HepG2 (cell line): ENCODE measurements at places on chromosomes 12 and 14.

- no peak for DNase-seq
Observed at GRCh38 chr14:33307691-33308251, 369.1 kb downstream of the NPAS3 start.

GRCh38 chr14:100214770-100215083, 24.2 kb upstream of the YY1 start:
- DNase-seq, result no peak

DNA sequence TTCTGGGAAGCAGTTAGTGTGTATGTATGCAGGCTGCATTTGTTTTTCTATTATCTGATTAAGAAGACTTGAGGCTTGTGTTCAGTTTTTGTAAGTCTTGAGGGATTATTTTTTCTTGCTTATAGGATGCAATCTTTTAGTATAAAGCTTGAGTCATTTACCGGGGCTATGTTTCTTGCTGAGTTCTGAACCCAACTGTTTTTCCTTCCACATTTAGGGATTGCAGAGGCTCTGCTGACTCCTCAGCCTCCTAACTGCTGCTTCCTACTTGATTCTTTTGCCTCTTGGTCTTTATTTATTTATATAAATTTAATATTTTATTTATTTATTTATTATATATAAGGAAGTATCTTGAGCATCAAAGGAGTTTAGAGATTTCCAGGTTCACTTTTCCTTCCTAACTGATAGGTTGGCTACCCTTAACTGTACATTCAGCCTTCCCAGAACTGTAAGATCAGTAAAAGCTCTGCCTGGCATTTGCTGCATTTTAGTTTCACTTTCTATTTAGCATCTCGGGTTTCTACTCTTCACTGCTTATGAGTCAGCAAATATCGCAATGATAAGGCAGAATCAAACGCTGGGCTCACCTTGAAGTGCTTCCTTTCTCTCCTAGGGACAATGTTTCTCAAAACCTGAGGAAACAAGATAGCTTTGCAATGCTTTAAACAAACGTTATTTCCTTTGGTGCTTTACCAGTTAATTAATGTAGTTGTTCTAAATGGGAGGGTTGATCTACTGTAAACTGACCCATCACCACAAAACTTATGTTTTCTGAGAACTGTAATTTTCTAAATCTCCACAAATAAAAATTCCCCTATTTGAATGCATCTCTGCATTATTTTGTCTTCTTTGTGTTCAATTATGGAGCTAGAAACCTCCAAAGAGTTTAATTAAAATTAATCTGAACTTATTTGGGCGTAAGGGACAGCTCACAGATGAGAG, 1183.7 kb upstream of the TMEM132C start:
- DNase-seq, result peak; percentile 59

DNA sequence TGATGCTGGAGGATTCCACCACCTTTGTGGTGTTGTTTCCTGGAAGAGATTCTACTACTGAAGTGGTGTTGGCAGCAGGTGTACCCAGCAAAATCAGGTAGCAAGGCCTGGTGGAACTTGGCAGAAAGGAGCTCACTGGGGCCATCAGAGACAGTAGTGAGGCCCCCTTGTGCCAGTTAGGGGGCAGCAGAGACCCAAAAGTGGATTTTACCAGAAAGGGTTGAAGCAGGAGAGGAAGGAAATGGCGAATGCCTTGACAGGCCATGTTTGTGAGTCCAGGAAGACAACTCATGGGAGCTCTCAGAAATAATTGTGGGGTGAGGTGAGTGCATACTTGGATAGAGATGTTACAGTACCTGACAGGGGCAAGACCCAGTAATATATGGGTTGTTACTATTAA, 137.7 kb upstream of the FGD4 start:
- DNase-seq, result peak; percentile 8

DNA sequence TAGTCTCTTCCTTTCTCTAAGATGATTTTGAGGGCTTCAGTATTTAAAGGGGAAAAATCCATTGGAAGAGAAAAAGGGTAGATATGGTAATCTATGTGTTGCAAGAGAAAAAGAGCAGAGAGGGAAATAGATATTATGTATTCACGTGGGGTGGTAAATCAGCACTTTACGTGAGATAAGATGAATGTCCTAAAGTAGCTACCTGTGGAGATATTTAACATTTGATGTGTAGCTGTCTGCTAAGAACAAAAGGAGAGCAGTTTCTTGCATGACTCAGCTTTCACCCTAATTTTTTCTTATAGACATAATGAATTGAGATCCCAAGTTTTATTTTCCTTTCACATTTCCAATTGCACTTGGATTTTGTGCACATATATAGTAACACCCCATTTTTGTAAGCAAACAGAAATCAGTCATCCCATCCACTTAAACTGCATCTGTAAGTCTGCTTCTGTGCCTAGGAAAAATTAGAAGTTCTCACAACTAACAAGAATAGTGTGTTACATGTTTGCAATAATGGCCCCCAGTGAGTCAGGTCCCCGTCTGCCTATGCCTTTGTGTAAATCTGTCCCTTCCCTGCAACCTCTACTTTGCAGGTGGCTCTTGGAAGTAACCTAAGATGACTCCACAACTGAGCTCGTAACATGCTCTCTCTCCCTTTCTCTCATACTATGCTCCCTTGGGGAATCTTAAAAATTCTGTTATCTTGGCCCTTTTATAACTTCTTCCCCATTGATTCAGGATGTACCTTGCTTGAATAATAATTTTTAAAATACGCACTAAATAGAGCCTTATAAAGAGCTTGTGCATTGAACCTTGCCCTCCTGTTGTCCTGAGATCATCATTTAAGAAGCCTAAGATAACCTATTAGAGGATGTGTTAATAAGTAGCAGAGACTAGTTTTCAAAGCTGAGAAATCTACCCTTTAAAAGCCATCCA, 3.7 kb downstream of the TMTC3 start:
- no peak for DNase-seq

DNA sequence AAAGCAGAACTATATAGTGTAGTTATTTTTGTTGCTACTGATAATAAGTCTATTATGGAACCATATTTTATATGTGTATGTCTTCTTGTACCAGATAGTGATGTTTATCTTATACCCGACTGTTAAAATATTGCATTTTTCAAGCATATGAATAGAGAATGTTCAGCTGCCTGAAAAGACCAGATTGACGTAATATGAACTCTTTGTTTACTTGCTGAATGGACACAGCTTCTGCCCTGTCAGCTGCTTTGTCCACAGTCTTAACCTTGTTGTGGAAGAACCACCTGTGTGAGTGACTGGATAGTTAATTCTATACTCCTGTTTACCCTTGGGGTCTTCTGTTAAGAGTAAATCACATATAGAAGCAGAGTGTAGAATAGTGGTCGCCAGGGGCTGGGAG, 109.3 kb downstream of the LGR5 start:
- no peak for DNase-seq

GRCh38 chr12:60093428-60093827, 497.6 kb downstream of the SLC16A7 start:
- DNase-seq, result no peak

DNA sequence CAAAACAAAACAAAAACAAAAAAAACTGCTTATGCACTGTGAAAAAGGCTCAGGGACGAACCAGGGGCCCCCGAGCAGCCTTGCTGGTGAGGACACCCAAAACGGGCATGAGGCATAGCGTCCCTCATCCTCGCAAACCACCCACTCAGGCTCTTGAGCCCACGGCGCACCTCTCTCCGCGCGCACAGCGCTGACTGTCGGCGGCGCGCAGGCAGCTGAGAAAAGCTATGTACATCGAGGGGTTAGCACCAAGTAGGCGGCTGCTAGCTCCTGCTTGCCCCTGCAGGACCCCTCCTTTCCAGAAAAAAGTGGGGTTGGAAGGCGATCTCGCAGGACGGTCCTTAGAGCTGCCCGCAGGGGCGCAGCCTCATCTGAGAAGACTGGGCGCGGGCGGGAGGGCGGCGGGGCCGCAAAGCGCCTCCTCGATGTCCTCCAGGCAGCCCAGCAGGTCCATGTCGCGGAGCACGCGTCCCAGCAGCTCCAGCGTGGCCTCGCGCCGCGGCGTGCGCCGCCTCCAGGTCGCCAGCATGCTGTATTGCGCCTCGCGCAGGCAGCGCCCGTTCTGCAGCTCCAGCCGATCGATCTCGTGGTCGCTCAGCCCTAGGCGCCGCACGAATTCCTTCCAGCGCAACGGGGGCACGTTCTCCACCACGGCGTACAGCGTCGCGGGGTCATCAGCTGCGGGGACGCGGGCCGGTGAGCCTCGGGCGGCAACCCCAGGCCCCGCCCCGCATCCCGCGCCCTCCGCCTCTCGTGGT, 12.8 kb downstream of the TNFRSF1A start:
- DNase-seq, result no peak

DNA sequence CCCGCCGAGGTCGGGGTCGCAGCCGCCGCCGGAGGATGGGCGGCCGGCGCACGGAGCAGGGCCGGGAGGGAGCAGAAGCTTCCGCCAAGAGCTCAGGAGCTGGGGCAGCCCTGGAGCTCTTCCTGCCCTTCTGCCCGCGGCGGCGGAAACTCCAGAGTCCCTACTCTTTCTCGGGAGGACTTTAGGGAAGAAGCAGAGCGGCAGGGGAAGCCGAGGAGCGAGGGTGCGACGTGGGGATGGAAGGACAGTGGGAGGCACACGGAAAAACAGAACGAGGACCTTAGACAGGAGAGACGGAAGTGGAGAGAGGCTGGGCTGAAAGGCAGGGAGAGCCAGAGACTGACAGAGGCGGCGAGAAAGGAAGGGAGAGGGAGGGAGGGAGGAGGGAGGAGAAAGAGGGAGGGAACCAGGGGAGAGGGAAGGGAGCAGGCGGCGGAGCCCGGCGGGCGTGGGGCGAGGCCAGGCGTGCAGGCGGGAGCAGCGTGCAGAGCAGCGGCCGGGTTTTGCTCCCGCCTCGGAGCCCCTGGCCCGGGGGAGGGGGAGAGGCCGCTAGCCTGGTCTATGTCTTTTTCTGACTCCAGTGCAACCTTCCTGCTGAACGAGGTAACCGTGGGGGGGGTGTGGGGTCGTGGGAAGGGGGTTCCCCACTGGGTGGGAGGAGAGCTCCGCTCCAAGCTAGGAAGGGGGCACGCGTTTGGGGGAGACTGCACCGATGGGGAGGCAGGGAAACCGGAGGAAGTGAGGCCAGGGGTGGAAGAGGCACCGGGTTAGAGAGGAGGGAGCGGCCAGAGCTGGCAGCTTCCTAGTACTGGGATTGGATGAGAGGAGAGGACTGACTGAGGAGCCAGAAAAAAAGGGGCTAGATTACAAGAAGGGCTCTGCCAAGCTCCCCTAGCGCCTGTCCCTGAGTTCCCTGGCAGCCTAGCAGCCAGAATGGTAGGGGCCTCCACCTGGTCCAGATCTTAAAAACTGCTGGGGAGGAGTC, 2.9 kb upstream of the CACNB3 start:
- DNase-seq, result peak; percentile 41

DNA sequence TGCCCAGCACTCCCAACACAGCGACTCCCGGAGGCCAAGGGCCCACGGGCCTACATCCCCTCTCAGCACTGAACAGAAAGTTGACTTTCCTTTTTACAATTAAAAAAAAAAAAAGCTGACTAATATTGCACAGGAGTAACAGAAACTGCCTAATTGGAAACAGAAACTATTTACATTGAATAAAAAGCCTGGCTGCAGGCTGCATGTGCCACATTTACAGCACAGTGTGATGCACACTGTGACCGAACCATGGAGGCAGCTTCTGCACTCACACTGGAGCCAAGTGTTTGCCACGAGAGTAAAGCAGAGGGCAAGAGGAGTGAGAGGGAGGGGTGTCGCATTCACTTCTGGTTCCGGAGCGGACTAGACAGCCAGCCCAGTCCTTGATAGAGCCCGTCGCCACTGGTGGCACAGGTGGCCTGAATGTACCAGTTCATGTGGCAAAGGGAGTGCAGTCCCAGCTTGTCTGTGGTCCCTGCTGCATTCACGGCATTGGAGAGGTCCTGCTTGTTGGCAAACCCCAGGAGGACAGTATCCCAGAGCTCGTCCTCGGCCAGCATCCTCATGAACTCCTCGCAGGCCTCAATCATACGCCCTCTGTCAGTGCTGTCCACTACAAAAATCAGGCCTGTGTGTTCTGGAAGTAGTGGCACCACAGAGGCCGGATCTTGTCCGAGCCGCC, 59.2 kb downstream of the SPPL3 start:
- DNase-seq, result no peak

DNA sequence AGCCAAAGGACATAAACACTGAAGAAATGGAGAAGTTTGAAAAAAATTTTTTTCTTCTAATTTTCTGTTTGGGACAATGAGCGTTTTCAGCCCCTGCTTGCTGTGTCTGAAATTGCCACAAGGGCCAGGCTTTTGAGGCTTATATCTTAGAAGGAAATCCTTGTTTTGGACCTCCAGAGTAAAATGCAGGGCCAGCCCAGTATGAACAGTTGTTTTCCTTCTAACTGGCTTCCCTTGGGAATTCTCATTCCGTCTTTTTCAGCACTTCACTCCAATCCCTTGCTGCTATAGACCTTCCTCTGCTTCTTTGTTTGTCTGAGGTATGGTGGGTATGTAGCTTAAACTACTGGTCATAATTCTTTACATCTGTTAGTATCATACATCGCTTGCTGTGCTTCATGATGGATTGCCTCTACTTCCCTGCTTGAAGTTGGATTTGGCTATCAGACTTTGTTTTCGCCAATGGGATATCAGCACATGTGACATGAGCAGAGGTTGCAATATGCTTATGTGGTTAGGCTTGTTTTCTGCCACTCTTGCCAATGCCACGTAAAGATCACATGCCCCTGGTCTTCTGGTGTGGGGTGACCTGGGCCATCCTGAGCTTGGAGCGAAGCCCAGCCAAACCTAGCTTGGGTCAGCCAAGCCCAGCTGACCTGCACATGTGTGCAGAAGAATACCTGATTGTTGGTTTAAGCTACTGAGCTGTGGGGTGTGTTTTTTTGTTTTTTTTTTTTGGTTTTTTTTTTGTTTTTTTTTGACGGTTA, 64.7 kb downstream of the AVPR1A start:
- no peak for DNase-seq

- peak; percentile 1 for DNase-seq
Observed at GRCh38 chr12:34126239-34126641, 103.9 kb downstream of the ALG10 start.

DNA sequence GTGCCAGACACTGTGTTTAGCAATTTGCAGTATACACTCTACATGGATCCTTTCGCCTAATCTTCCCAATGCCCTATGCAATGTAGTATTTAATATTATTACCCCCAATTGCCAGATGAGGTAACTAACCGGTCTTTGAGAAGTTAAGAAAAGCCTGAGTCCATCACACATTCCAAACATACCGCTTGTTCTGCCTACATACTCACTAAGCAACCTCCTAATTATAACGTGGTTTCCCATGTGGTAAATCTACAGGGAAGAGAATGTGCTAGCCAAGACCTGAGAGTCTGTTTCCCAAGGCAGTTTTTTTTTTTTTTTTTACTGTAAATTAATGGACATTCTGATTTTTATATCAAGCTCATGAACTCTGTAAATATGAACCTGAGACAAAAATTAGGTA, 37.2 kb downstream of the ATP2B1 start:
- no peak for DNase-seq

- no peak for DNase-seq
Observed at GRCh38 chr14:71328183-71328582, 420.9 kb downstream of the PCNX1 start.

GRCh38 chr14:73125746-73126145, 10.6 kb upstream of the PSEN1 start:
- no peak for DNase-seq

GRCh38 chr14:72617391-72618031, 276.4 kb downstream of the DPF3 start:
- DNase-seq, result no peak

GRCh38 chr12:91640021-91640420, 457.4 kb upstream of the DCN start:
- no peak for DNase-seq
